ENCODE measurements at places on chromosomes 1 and 21.

DNA sequence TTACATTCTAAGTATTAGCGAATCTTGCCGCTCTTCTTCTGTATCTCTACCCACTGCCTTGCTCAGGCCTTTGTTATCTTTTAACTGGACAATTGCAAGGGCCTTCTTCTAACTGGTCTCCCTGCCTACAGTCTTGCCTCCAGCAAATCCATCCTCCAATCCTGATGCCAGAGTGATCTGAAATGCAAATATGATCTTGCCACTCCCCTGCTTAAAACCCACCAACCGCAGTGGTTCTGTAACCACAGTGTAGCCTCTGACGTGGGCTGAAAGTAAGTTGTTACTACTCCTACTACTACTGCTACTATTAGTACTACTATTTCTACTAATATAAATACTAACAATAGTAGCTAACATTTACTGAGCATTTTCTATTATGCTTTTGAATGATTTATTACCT is 12.4 kb downstream of the MOV10 start:
- no peak for DNase-seq

- no peak for DNase-seq
These were observed 78.0 kb upstream of the HSD17B7 start for GRCh38 chr1:162712317-162713029.

DNA sequence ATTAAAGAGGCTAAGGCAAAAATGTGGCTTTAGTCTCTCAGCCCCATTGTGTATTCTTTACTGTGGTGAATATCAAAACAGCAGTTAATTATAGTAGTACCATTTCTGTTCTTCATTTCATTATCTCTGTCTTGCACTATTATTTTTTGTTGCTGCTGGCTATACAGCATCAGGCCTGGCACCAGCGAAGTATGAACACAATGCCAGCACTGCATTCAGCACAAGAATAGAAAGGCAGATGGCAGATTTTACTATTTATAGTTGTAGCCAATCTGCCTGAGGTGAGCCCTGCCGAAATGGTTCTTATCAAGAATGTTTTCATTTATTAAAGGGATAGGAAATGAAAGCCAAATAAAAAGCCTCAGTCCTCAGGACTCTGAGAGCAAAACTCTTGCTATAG is 72.1 kb downstream of the GPR52 start:
- DNase-seq = no peak

DNA sequence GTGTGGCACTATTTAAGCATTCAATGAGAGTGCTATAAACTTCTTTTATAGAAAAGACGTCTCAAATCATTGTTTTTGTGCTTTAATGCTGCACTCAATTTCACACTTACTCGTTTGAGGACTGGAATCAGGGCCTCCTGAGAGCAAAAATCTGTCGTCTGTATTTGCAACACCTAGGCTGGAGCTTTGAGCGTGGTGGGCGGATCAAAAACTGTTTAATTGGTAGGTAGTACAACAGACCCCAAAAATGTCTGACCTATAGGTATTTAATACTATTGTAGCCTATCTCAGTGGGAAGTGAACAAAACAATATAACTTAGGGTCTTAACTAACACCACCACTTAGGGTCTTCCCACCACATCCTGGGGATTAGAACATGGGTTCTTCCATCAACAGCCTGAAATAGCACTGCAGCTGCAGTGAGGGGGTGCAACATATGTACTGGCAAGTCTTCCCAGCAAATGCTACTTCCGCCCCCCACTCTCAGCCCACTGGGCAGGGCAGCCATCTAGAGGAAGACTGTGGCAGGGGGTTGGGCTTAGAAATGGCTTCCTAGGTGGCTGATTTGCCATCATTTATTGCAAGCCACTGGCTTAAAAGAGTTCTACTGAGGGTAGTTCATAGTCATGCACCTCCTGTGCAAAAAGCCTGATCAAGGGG is 48.3 kb downstream of the CD46 start:
- no peak for DNase-seq

GRCh38 chr1:220249522-220249921 is 22.7 kb downstream of the RAB3GAP2 start:
- DNase-seq = no peak

GRCh38 chr1:197841158-197841557 is 61.3 kb upstream of the C1orf53 start:
- DNase-seq = no peak

All from stimulated activated CD8-positive, alpha-beta memory T cell treated with anti-CD3 and anti-CD28 coated beads, Interleukin-15, amount 100 ng/mL, for 24 hours (primary cell).